ENCODE measurements at places on chromosomes 4 and X.

GRCh38 chr4:89245459-89245858 is 62.1 kb downstream of the GPRIN3 start:
- no peak for DNase-seq

DNA sequence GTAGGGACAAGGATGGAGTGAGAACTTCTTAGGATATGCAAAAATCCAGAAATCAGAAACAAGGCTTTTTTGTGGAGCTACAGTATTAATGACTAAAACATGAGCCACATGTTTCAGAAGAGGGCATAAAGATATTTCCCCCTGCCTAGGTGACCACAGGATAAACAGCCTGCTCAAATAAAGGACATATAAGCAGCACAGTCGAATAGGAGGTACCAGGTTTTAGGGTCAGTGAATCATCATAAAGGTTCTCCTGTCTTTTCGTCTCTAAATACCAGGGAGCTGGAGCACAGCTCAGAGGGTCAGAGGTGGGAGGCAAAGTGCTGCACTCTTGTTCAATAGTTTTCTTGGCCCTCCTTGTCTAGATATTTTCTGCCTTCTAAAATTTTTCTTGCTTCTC is 211.9 kb upstream of the HS3ST1 start:
- no peak for DNase-seq

- DNase-seq = no peak
Measured at GRCh38 chr4:34731070-34731469, 1513.2 kb downstream of the ARAP2 start.

GRCh38 chrX:21740329-21741274 is 17.3 kb downstream of the SMPX start:
- no peak for DNase-seq

- DNase-seq = no peak
Measured at GRCh38 chrX:23694606-23695005, 27.3 kb downstream of the PRDX4 start.

DNA sequence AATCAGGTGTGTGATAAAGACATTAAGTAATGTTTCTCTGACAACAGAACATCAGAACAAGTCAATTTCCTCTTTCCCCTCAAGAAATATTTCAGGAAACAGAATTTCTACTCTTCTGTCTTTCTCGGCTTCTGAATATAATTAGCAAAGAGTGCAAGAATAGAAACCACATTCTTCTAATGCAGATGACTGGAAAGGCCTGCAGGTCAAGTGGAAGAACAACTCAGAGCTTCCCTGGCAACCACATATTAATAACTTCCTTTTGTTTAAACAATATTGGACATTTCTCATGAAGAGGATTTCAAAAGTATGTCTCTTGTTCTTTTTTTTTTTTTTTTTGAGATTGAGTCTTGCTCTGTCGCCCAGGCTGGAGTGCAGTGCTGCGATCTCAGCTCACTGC is 225.5 kb downstream of the PARM1 start:
- no peak for DNase-seq

DNA sequence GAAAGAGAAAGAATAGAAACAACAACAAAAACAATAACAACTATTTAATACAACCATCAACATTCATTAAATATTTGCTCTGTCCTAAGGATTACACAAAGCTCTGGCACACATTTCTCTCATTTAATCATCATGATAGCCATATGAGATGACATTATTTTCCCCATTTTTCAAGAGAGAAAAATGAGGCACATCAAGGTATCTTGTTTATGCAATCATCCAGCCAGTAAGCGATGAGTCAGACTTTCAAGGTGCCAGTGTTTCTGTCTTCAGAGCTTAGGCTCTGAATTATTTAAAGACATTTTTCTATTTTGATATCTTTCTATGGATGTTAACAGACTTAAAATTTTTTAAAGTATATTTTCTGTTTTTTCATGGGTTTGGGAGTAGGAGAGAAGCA is 541.8 kb upstream of the SMIM31 start:
- DNase-seq = no peak

GRCh38 chr4:42574870-42575430 is 82.0 kb downstream of the ATP8A1 start:
- DNase-seq = no peak

- DNase-seq = no peak
Measured at GRCh38 chrX:104522386-104522785, 43.6 kb upstream of the IL1RAPL2 start.

Measured in NCI-H1436 treated with DMSO at 0.1 percent for 48 hours (cell line).